GM23338 (cell line): ENCODE measurements at places on chromosomes 5 and 9.

GRCh38 chr9:92965759-92966517, 18.6 kb downstream of the FGD3 start:
- no peak for DNase-seq

- no peak for DNase-seq
These were observed 97.2 kb downstream of the SH3TC2 start for GRCh38 chr5:148965511-148966265.

- peak; percentile 45 for DNase-seq
These were observed 43.0 kb downstream of the HSD17B3 start for GRCh38 chr9:96258967-96259366.

- peak; percentile 79 for DNase-seq
These were observed 825 bp upstream of the TOR4A start for GRCh38 chr9:137276473-137277328.

- DNase-seq = peak; percentile 99
These were observed 490 bp upstream of the RNF44 start for GRCh38 chr5:176537554-176538229.

GRCh38 chr5:141623186-141623585, 4.4 kb upstream of the DIAPH1 start:
- DNase-seq = peak; percentile 34

- DNase-seq = no peak
These were observed 691.2 kb downstream of the TLR4 start for GRCh38 chr9:118395415-118395814.

- no peak for DNase-seq
These were observed 57.9 kb upstream of the ORM1 start for GRCh38 chr9:114264806-114265550.

- DNase-seq = no peak
These were observed 95.9 kb upstream of the COL5A1 start for GRCh38 chr9:134545543-134546245.

DNA sequence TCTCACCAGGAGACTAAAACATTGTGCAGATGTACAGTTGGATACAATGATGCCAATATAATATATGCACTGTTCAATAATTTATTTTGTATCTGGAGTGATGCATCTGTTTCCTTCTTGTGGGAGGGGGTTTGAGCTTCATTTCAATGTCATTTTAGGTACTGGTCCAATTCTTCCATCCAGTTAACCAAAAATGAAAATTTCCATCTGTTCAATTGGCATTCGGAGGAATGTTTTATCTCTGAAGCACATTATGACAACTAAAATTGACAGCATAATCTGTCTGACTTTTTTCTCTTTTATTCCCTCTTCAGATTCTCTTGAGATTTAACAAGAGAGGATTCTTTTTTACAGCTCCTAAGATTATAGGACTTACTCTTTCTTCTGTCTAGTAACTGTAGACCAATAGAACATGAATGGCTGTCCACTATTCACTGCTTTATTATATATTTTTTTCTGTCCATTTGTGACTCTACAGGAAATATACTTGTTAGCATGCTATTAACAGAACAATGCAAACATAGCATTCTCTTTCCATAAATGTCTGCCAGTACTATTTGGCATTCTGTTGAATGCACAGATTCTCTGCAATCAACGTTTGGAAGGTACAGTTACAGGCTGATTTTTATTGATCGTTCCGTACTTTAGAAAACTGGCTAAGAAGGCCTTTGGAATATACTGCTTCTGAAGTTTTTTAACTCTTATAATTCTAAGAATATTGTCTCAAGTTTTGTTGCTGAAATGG, 57.8 kb downstream of the NDUFAF2 start:
- no peak for DNase-seq

GRCh38 chr5:131685516-131686171, 50.6 kb upstream of the RAPGEF6 start:
- DNase-seq = no peak

DNA sequence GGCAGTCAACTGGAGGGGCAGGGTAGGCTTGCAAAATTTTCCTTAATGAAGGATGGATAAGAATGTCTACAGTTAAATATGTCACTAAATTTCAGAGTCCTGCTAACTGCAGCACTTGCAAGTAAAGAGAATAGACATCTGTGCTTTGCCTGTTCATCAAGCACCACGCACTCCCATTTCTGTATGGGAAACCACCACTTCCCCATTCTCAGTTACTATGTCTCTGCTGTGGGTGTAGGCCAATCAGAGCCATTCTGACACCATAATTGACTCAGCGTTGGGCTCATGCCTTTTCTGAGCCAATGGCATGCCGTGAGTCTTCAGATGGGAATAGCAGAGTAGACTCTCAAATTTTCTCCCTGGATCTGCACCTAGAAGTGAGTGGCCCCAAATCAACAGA, 247.5 kb downstream of the GABRB2 start:
- DNase-seq = no peak

GRCh38 chr5:4868140-4868735, 271.9 kb upstream of the ADAMTS16 start:
- peak; percentile 84 for DNase-seq

DNA sequence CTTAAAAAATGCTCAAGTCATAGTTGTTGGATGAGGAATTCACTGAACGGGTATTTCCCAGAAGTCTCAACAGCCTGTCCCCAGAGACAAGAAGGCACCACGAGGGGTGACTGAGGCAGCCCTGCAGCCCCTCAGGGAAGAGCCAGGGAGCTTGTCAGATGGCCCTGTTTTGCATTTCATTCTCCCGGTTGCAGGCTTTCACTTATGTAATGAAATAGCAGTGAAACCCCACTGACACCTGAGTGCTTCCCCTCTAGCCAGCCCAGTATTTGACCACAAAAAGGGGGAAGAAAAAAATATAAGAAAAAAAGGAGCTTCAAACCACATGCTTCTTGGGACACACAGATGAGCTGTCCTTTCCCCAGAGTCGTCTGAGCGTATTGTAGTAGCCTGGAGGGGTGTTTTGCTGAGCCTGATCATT, 75.3 kb upstream of the IL12B start:
- no peak for DNase-seq

- DNase-seq = no peak
These were observed 513.7 kb upstream of the WWC1 start for GRCh38 chr5:167777746-167778145.

GRCh38 chr5:130992095-130992494, 173.0 kb downstream of the HINT1 start:
- DNase-seq = no peak

- no peak for DNase-seq
These were observed 101.7 kb downstream of the RORB start for GRCh38 chr9:74598874-74599273.

GRCh38 chr5:33824516-33825195, 67.1 kb downstream of the ADAMTS12 start:
- no peak for DNase-seq

GRCh38 chr9:6942406-6942805, 184.6 kb downstream of the KDM4C start:
- DNase-seq = no peak
